ENCODE measurements at places on chromosomes 12 and 14.

- no peak for DNase-seq
Measured at GRCh38 chr12:5941907-5942306, 3.2 kb downstream of the ANO2 start.

DNA sequence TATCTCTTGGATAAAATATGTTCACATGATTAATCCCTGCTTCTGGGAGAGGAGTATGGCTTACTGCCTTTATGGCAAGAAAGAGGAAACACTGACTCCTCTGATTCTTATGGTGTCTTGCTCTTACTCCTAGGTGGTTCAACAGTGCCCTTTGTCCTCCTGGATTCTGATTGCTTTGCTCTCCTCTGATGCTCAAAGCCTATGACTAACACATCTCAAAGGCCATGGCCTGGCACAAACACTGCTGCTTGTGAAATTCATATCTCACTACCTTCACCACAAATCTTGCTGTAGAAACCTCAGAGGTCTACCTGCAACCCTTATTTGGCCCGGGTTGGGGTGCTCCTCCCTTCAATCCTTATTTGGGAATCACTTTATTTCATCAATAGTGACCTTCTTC lies 217.2 kb downstream of the C12orf50 start:
- DNase-seq, result no peak

DNA sequence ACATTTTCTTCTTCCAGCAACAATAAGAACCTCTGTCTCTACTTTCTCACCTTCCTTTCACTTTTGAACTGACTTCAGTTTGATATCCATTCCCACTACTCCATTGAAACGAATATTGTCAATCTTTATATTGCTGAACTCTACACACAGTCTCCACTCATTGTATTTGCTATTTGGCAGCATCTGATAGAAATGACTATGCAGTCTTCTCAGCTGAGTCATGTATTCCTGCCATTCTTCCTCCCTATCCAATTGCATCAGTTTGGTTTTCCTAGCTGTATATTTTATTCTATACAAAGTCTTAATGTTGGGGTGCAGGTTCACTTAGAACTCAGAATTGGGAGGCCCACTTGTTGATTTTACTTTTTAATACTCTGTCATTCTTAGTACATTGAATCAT lies 107.5 kb upstream of the CPNE8 start:
- no peak for DNase-seq

DNA sequence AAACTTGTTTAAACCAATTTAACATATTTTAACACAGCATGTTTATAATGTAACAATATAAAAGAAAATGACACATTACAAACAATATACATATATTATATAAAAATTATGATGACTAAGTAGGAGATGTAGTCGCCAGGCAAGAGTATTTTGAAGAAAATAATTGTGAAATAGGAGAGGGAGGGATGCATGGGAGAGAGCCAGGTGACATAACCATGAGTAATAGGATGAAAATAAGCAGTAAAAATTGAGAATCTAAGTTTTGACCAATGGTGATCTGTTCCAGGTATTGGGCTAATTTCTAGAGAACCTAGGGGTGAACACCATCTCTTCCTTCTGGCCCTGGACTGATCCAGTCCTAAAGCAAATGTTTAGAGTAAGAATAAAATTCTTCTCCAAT lies 315.2 kb upstream of the G2E3 start:
- DNase-seq, result no peak

- peak; percentile 35 for DNase-seq
Measured at GRCh38 chr12:51009056-51009440, 17.1 kb downstream of the SLC11A2 start.

DNA sequence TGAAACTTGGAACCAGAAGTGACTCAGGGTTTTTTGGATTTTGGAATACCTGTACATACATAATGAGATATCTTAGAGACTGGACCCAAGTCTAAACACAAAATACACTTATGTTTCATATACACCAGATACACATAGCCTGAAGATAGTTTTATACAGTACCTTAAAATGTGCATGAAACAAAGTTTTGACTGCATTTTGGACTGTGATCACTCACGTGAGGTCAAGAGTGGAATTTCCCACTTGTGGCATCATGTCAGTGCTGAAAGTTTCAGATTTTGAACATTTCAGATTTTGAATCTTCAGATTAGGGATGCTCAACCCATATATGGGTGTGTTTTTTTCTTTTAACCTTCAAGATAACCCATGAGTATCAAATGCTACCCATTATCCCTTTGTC lies 6.6 kb downstream of the SBNO1 start:
- DNase-seq, result no peak

GRCh38 chr12:123000578-123000977 lies 20.1 kb downstream of the ARL6IP4 start:
- no peak for DNase-seq

- DNase-seq, result no peak
Measured at GRCh38 chr12:240566-240965, 22.1 kb downstream of the SLC6A13 start.

DNA sequence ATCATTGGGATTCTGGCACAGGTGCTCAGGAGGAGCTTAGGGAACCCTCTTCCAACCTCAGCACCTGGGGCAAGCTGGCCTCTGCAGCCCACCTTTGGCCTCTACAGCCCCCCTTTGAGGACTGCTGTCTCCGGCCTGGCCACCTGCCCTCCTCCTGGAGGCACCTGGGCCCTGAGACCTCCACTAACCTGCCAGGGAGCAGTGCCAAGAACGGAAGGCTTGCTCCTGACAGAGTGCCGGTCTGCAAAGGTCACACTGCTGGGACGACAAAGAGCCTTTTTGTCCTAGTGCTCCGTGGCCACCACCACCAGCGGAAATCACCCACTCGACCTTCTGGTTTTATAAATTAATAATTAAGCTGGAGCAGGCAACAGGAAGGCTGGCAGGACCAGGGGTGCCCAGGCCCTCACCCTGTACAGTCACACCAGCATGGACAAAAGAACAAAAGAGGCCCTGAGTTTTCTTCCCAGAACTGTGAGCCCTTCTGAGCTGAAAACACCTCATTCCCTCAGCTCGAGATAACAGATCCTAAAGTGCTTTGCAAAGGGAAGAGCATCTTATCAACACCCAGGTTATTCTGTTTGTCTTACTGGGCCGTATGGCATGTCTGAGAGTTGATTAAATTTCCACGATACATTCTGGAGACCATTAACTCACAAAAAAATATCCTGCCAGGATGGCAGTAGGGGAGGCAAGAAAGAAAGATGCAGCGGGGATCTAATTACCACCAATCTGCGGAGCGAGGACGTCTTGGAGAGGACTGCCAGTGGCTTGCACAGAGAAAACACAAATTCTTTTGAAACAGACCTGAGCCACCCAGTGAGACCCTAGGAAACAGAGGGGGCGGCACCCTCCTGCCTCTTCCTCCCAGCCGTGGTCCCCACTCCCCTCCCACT lies 8.2 kb downstream of the TESC start:
- DNase-seq, result no peak

- no peak for DNase-seq
Measured at GRCh38 chr12:72110937-72111650, 161.1 kb upstream of the TRHDE start.

DNA sequence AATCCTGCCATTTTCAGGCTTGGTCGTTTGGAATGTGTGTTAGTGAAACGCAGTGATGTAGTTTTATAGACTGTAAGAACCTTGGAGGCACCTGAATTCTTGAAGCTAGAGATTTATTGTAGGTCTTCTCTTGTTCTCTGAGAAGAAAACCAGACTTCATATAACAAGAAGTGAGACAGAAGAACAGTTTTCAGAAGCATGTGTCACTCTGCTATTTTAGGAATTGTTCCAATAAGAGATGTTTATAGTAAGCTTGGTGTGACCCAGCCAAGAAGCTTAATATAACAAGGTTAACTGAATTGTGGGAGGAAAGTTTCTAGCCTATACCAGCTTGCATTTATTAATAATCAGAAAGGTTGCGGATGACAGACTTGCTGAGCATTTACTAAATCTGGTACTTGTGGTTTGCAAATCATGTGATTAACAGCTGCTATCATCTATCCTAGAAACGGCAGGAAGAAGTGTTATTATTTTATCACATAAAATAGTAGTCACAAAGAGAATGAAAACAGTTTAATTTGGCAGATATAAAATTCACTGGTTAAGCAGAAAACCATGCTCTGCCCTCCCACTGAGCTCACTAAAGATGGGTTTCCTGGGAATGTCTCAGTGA lies 49.2 kb upstream of the BCAT1 start:
- no peak for DNase-seq

GRCh38 chr12:49491823-49492222 lies 47.0 kb upstream of the KCNH3 start:
- no peak for DNase-seq

- DNase-seq, result no peak
Measured at GRCh38 chr14:53793790-53794505, 162.7 kb downstream of the BMP4 start.

DNA sequence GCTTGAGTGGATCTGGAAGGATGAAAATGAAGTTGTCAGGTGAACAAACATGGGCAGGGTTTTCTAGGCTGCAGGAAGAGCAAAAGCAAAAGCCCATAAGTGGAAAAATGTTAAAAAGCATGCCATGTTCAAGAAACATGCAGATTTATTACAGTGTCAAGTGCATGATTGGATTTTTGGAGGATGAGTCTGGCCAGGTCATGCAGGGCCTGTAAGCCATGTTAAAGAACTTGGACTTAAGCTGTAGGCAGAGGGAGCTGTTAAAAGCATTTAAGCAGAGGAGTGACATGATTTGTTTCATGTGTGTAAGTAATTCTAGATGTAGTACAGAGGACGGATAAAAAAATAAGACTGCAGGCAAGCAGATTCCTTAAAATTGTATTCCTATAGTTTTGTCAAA lies 16.3 kb upstream of the SINHCAF start:
- no peak for DNase-seq
